ENCODE measurements at places on chromosomes 2 and 18.
A peak's percentile ranks its signal among the peaks of the same experiment; 100 is the strongest.

GRCh38 chr2:53867169-53867568, 7.4 kb upstream of the GPR75 start:
- no peak for DNase-seq

- DNase-seq: no peak
Observed at GRCh38 chr2:191870744-191871143, 23.9 kb upstream of the CAVIN2 start.

DNA sequence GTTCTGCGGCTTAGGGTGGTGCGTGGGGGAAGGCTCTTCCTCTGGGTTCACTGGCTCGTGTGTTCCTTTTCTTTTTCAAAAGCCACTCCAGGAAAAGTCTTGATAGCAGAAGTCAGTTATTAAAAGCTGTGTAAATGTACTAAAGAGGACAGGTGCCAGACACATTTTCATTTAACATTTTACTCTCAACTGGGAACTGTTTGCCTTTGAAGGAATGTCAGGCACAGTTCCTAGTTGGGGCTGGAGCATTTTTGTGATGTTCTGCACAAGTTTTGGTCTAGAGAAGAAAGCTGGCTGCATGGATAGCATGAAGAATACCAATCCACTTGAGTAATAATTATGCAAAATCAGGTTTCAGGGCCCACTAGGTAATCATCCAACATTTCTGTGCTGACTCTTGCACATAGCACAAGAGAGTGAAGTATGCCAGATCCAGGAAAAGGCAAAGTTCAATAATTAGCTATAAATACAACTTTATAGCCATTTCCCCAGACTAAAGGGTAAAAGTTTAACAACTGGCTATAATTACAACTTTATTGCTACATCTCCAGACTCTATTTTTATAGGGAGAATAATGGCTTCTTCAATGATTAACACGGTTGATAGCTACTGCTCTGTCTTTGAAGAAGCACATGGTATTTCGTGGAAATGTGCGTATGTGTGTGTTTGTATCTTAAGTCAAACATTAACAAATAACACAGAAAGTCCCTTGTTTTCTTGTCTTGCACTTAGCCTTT, 16.2 kb downstream of the SCYGR8 start:
- DNase-seq: no peak

DNA sequence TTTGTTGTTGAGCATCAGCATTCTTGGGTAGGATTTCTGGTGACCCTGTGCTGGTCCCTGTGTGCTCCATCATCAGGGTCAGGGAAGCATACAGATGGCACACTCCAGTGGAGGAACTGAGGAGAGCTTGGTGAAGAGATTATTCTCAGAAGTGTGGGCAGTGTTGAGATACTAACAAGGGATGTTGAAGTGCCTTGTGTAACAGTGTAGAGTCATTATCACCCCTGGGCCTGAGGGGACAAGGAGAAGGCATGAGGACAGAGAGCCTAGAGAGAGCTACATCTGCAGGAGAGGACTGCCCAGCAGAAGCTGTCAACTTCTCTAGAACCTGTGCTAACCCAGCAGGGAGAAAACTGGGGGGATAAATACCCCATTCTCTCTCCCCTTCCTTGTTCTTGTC, 189.0 kb downstream of the PLCL1 start:
- no peak for DNase-seq

DNA sequence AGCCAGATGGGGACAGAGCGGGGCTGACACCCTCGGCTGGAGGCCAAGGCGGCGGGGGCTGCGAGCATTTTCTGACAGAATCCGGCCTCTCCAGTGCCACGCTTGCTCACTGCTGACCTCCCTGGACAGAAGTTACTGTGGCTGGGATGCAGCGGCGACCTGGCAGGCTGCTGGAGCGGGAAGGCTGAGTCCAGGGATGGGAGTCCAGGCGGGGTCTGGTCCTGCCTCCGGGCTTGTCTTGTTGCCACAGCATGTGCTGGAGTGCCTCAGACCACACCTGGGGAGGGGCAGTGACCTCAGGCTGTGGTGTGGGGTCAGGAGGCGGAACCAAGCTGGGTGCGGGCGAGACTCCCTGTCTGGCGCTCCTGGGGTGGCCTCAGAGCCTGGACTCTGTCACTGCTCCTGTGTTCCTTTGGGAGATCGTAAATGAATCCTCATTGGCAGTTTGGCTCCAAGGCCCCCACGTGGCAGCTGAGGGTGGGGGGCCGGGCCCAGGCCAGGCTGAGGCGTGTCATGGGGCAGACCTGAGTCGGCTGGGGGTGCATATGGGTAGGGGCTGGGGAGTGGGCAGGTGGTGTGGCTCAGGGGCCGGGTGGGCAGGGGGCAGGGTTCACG, 5.5 kb downstream of the BOK start:
- DNase-seq: no peak

GRCh38 chr18:50626317-50626716, 66.4 kb downstream of the MAPK4 start:
- no peak for DNase-seq

GRCh38 chr2:142234741-142235140, 103.9 kb upstream of the LRP1B start:
- no peak for DNase-seq

DNA sequence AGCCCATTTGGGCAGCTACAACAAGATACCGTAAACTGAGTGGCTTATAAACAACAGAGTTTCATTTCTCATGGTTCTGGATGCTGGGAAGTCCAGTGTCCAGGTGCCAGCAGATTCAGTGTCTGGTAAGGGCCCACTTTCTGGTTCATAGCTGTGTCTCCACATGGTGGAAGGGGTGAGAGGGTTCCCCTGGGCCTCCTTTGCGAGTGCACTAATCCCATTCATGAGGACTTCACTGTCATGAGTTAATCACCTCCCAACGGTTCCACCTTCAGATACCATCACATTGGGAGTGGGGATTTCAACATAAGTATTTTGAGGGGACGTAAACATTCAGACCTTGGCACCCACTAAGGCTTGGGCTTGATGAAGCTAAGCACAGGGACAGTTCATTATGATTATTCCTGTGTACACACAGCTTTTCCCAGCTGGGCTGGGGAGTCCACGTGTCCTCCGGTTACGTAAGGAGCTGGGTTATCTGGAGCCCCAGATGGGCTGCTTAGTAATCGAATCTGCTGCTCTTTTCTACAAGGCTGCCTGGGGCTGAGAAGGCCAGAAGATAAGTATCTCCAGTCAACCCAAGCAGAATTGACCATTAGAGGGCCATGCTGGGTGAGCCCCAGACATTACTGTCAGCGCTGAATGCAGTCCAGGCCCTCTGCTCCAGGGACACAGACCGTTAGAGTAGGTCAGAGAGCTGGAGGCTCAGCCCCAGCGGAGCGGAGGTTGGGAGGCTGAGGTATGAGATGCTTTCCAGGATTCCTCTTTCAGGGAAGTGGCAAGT, 42.7 kb downstream of the EPAS1 start:
- peak; percentile 98 for DNase-seq

GRCh38 chr2:168969865-168970264, 61.3 kb downstream of the ABCB11 start:
- DNase-seq: no peak

DNA sequence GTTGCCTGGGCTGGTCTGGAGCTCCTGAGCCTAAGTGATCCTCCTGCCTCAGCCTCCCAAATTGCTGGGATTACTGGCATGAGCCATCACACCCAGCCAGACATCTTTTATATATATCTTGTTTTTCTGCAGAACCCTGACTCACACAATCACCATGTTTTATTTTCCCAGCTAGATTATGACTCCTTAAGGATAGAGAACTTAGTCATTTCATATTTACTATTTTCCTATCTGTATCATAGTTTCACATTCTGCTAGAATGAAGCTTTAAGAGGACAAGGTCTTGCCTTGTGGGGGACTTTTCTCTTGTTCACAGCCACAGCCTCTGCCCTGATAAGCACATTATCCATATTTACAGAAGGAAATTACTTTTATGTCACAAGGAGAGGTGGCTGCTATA, 73.9 kb downstream of the LBH start:
- peak; percentile 34 for DNase-seq

- DNase-seq: peak; percentile 61
Observed at GRCh38 chr2:201448701-201449100, 2.6 kb downstream of the TRAK2 start.

GRCh38 chr18:11154368-11154989, 5.1 kb upstream of the PIEZO2 start:
- DNase-seq: peak; percentile 59

GRCh38 chr18:50656396-50656795, 96.5 kb downstream of the MAPK4 start:
- DNase-seq: no peak

- peak; percentile 21 for DNase-seq
Observed at GRCh38 chr18:37253394-37254235, 312.0 kb downstream of the CELF4 start.

DNA sequence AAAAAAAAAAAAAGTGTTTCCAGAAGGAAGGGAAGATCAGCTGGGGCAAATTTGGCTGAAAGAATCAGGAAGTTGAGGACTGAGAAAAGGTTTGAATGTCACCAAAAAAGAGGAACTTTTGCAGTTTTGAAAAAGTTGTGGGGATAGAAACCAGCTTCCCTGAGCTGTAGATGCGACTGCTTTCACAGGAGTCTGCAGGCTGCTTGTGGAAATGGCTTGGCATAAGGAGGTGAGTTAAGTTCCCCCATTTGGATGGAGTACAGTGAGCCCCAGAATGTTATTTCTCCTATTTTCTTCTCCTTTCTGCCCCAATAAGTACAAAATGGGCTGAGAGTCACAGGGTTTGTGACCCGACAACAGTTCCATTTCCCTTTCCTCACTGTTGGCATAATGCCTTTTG, 16.5 kb upstream of the ME2 start:
- no peak for DNase-seq

GRCh38 chr2:219111375-219112061, 49.1 kb downstream of the NHEJ1 start:
- DNase-seq: no peak

DNA sequence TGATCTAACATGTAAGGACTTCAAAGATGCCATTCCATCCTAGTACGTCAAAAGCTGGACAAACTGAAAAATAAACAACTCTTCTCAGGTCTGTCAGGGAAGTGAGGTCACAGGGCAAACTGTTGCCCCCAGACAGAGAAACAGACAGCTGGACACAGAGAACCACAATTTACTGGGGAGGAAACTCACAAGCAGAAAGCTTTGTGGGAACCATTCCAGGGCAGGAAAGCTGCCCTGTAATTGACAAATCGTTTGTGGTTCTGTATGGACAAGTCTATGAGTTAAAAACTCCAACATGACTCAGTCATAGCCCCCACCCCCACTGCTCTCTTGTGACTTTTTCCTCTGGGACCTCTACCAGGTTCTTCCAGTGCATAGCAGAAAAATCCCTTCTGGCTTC, 28.4 kb downstream of the MCEE start:
- DNase-seq: no peak

DNA sequence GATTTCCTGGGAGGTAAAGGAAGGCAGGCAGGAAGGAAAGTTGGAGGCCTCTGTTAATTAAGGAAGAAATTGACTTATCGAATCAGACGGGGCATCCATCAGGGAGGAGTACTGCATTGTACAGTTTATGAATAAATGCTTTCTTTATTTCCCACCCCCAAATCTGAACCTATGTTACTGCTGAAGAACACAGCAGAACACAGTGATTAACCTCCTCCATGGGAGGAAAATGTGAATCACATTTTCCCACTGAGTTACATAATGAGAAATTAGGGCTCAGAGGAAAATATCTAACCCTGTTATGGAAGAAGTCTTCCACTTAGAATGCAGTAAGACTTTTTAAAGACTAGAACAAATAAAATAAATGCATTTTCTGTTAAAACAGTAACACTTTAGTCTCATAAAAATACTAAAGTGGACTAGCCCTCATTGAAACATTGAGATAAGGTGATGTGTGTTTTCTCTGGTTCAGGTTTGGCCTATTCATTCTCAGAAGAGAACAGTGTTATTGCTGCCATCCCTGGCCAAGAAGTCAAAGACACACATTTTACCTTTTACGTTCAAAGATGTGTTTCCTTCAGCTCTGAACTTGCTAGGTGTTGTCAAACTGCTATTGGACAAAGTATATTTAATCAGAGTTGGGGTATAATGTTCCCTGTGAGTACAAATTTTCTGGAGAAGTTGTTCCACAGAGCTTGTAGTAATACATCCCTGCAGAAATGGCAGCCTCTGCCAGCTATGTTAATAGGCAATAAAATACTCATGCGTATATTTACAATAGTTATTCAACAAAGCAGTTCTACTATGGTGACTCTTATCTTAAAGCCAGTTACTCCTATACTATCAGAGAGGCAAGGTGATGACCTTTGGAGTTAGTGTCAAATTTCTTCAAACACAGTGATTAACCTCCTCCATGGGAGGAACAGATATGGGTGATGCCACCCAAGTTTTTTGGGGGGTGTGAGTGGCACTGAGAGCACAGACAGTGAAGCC, 11.1 kb downstream of the DNAH6 start:
- DNase-seq: no peak

- no peak for DNase-seq
Observed at GRCh38 chr2:144796936-144797335, 277.0 kb upstream of the ZEB2 start.

DNA sequence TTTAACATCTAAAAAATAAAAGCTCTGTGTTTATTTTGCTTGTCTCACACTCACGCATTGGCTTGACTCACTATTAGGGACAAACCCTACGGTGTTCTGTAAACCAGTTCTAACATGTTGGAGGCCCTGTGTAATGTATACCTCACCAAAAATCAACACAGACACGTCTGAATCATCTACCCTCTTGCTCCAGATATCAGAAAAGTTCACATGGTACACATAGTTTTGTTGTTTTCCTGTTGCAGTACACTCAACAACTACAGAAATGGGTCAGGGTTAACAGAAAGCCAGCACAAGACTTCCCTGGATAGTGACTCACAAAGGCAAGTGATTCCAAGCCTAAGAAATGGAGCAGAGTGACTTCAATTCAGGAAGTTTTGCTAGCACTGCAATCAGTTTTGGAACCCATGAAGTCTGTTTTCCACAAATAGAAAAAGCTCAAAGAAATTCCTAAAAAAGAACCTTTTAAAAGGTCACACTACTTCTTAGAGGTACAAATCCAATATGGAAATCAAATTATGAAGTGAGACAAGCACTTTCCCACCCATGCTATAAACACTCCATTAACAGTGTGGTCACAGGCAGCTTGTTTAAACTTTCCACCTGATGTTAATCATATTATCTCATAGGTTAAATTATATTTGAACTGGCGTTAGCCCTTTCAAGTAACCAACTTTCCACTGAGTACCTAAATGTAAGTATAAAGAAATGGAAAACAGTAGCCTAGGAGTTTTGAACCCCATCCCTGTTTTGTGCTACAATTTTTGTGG, 87.4 kb downstream of the GAREM1 start:
- no peak for DNase-seq

DNA sequence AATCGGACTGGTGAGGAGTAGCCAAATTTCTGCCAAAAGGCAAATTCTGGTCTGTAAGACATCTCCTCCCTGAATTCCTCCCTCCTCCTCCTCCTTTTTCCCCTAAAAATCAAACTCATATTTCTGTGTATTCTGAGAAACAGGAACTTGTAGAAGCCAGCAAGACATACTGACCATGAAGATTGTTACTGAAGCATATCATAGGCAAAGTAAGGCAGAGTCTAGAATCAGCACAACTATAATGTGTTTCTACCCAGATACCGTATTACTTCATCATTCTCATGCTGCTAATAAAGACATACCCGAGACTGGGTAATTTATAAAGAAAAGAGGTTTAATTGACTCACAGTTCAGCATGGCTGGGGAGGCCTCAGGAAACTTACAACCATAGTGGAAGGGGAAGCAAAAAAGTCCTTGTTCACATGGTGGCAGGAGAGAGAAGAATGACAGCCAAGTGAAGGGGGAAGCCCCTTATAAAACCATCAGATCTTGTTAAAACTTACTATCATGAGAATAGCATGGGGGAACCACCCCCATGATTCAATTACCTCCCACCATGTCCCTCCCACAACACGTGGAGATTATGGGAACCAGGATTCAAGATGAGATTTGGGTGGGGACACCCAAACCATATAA, 24.9 kb upstream of the EPC2 start:
- no peak for DNase-seq

- no peak for DNase-seq
Observed at GRCh38 chr2:3040496-3041140, 337.0 kb downstream of the EIPR1 start.

Measured in erythroblast (primary cell).